ENCODE measurements at places on chromosomes 6 and 20.

GRCh38 chr6:106509420-106510089, 119.7 kb downstream of the RTN4IP1 start:
- DNase-seq, result no peak

DNA sequence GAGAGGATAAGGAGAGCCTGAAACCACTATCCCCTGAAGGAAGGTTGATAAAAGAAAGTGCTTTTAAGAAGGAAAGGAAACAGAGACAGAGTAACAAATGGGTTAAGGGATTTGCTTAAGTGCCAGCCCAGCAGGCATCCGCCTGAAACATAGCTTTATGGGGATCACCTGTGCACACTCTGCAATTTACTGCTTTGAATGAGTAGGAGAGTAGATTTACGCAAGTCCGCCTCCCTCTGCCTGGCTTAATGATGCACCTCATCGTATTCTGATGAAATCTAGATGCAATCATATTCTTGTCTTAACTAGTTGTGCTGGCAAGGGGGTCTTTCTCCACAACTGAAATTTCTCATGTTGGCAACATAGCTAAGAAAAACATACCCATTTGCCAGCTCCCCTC, 101.1 kb upstream of the ID4 start:
- no peak for DNase-seq

DNA sequence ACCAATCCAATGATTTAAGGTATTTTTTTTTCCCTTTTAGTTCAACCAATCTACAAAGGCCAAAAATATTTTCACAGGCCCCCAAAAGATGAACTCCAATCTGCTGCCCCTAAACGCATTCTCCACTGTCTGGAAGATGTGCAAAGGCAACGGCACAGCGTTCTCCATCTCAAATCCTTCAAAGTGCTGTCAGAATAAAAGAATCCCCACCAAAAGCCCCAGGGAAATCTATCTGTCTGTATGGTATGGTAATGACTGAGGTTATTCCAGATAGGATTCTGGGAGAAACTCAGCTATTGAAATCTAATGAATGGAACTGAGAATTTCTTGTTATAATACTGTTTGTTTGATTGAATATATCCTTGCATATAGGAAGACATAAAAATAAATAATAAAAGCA, 217.8 kb upstream of the CCN2 start:
- no peak for DNase-seq

DNA sequence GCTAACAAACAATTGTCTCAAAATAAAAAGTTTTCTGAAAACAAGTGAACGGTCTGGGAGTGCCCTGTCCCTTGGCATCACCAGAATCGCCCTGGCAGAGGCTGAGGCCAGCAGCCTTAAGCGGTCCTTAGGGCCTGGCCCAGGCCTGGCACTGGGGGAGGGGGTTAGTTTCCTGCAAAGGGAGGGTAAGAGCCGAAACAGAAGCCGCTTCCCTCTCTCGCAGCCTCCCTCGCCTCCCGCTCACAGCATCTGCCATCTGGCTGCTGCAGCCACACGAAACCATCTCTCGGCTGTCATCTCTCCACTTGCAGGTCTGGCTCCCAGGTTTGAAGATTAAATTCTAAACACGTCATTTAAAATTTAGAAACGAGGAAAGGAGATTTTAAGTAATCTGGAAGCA, 31.5 kb downstream of the PMEPA1 start:
- DNase-seq, result peak; percentile 6

GRCh38 chr20:44057698-44058675, 129.0 kb downstream of the JPH2 start:
- DNase-seq, result no peak

DNA sequence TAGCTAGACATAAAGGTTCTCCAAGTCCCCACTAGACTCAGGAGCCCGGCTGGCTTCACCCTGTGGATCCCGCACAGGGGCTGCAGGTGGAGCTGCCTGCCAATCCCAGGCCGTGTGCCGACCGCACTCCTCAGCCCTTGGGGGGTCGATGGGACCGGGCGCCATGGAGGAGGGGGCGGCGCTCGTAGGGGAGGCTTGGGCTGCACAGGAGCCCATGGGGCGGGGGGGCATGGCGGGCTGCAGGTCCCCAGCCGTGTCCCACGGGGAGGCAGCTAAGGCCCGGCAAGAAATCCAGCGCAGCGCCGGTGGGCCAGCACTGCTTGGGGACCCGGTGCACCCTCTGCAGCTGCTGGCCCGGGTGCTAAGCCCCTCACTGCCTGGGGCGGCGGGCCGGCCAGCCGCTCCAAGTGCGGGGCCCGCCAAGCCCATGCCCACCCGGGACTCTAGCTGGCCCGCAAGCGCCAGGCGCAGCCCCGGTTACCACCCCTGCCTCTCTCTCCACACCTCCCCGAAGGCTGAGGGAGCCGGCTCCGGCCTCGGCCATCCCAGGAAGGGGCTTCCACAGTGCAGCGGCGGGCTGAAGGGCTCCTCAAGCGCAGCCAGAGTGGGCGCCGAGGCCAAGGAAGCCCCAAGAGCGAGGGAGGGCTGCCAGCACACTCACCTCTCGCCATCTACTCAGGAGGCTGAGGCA, 26.5 kb upstream of the ID1 start:
- no peak for DNase-seq

DNA sequence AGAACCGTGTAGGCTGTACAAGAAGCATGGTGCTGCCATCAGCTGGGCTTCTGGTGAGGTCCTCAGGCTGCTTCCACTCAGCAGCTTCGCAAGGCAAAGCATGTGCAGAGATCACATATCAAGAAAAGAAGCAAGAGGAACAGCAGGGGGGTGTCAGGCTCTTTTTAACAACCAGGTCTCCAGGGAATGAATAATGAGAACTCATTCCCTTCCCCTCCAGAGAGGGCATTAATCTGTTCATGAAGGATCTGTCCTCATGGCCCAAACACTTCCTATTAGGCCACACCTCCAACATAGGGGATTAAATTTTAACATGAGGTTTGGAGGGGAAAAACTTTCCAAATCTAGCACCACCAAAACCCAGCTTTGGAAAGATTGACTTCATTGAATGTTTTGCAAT, 20.0 kb downstream of the GINM1 start:
- no peak for DNase-seq

DNA sequence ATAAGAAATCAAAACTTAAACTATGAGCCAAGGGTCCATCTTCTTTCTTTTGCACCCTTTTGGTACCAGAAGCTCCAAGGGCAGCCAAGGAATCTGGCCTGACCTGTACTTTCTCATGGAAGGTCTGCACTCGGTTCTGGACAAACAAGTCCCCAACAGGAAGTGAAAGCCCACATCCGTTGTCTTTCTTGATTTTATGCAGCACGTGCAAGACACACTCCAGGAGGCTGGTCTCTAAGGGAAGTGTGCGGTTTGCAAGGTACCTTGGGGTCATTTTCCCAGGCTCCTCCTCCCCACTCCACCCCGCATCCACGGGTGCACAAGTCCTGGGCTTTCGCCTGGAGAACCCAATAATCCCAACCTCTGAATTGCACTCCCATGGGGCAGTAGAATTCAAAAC, 101.9 kb downstream of the NFATC2 start:
- DNase-seq, result no peak

DNA sequence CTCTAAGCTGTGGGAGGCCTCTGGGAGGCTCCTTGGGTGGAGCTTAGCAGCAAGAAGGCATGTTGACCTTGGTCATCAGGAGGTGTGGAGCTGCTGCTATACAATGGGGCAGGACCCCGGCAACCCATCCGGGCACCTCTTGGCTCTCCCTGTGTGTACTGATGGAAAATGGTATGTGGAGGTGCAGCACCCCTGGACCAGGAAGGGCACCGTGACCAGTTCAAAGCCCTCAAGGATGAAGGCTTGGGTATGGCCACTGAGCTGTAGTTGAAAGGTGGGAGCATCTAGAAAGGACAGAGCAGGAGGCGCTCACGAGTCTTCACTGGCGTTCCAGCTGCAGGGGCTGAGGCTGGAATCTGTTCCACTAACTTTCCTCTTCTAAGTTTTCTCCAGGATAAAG, 6.7 kb upstream of the IRF4 start:
- DNase-seq, result no peak

DNA sequence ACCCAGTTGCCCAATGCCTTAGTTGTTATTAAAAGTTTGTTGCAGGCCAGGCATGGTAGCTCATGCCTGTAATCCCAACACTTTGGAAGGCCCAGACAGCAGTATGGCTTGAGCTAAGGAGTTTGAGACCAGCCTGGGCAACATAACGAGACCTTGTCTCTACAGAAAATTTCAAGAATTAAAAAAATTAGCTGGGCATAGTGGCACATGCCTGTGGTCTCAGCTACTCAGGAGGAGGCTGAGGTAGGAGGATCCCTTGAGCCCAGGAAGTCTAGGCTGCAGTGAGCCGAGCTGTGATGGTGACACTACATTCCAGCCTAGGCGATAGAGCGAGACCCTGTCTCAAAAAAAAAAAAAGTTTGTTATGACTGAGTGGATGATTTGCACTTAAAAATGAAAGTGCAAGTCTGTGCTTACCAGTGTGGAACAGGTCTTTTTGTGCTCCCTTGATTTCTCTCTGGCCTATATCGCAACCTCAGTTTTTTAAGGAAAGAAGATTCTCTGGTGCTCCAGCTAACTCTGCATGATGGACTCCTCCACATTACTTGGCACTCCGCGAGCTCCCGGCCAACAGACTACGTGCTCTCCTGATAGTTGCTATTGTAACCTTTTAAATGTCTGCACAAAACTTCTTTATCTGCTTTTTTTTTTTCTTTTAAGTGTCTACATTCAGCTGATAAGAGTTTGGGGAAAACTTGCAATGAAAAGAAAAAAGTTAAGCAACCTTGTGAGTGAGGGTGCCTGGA, 22.1 kb downstream of the ZKSCAN3 start:
- DNase-seq, result no peak

DNA sequence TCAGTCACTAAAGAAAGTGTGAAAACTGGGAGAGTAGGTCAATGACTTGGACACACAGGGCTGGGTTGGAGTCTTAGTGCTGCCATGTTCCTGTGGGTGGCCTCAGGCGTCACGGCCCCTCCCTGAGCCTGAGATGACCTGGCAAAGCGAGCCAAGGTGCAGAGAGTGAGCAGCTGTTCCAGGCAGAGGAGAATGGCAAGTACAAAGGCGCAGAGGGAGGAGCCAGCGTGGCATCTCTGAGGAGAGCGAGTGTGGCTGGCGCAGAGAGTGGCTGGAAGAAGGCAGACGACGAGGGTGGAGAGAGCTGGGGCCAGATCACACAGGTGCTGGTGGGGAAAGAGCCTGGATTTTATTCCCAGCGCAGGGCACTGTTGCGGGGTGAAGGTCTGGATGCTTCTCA, 20.6 kb upstream of the CHMP4B start:
- DNase-seq, result no peak

GRCh38 chr6:6890400-6890858, 217.3 kb upstream of the RREB1 start:
- peak; percentile 83 for DNase-seq

DNA sequence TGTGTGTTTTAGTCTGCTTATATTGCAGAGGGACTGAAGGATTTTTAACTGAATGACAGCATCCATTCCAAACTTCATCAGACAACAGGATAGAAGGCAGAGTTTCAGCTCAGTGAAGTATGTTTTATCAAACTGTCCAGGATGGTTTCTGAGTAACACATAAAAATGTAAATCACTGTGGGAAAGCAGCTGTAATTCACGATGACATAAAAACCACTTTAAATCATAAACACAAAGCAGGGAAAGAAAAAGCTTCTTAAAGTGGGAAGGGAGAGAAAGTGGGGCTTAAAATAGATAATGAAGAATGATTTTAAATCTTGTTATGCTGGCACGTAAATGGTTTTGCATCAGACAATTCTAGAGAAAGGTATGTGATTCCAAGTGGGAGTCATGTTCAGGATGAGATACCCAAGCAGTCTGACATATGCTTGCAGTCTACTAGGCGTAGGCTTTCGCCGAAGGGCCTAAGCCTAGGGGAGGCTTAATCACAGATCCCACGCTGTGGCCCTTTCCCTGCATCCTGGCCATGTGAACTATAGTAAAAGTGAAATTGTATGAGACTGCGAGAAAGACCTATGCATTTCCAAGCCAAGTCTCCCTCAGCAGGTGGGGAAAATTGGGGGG, 610.6 kb downstream of the PRKN start:
- no peak for DNase-seq

- DNase-seq, result no peak
These were observed 937 bp downstream of the SPACA1 start for GRCh38 chr6:88048578-88048977.

- DNase-seq, result no peak
These were observed 57.1 kb downstream of the SNAI1 start for GRCh38 chr20:50039706-50040431.

DNA sequence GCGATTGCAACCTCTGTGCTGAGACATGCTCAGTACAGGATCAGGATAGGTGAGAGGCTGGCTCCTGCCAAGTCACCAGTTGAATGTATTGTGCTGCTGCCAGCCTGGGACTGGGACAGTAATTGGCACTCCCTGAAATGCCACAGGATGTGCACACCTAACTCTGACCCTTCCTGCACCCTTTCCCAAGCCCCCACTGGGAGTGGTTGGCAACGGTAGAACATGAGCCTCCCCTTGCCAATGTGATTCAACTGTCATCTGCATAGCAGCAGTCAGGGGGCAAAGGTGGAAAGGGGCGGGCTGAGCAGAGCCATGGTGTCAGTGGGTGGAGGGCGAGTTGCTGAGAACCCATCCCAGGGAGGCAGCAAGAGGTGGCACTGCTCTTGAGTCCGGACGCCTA, 15.4 kb downstream of the SPINT3 start:
- no peak for DNase-seq

- DNase-seq, result no peak
These were observed 40.8 kb upstream of the FOXP4 start for GRCh38 chr6:41505122-41506049.

DNA sequence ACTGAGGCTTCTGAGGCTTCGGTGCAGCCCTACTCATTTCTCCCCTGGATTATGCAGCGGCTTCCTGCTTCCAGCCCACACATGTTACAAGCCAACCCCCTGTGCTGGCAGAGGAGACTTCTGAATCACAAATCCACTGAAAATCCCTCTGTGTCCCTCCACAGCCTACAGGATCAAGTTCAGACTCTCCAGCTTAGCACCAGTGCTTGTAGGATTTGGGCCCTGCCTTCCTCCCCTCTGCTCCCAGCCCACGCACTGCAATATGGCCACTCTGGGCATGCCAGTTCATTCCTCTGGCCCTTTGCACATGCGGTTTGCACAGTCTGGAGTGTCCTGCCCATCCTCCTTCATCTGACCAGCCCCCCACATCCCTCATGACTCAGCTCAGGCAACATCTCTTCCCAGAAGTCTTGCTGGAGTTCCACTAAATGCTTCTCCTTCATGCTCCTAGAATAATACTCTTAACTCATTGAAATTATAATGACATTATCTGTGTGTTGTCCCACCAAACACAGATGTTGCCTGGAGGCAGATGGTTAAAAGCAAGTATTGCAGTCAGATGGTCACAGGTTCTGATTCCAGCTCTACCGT, 15.9 kb upstream of the MDGA1 start:
- DNase-seq, result peak; percentile 70

- DNase-seq, result peak; percentile 39
These were observed 13.5 kb upstream of the KCNK16 start for GRCh38 chr6:39335780-39336545.

DNA sequence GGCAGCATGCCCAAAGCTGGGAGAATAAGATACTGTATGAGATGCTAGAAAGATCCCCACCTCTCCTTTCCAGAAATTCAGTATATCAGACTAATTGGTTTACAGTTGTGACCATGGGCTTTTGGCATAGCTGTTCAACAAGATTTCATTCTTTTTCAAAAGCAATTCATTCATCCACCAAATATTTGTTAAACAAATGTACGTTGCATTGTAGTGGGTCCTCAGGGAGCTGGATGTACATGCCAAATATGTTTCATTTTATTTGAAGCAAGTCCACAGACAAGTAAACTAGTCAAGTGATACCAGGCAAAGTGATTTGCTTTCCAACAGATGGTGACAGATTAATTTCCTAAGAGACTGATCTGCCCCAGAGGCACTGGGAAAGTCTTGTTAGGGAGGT, 85.8 kb upstream of the ESR1 start:
- no peak for DNase-seq

GRCh38 chr6:56374841-56375369, 127.5 kb upstream of the COL21A1 start:
- no peak for DNase-seq
